ENCODE measurements at places on chromosomes 2 and 18. TPM values are rescaled to one million over a fixed set of nuclear protein-coding genes. Genes with fewer than 3 reads are reported as not detected.

The CAVIN2 gene
- 145 TPM for total RNA-seq

The FOXD4L1 gene
- 1.6 TPM for total RNA-seq

The PARD6G gene
- 4.4 TPM for total RNA-seq

The UGT1A1 gene
- total RNA-seq, result not detected

The BOLL gene
- not detected for total RNA-seq

The APLF gene
- 4.9 TPM for total RNA-seq

The PHOSPHO2 gene
- 4.5 TPM for total RNA-seq

The FSHR gene
- not detected for total RNA-seq

The KCNIP3 gene
- 1.3 TPM for total RNA-seq

The ONECUT2 gene
- not detected for total RNA-seq

The CERKL gene
- 0.89 TPM for total RNA-seq

The SLC30A3 gene
- 2.1 TPM for total RNA-seq

Measured in upper lobe of left lung (tissue), 6 donors.